Activated CD4-positive, CD25-positive, alpha-beta regulatory T cell (primary cell): ENCODE measurements at places on chromosomes 3 and 15.

DNA sequence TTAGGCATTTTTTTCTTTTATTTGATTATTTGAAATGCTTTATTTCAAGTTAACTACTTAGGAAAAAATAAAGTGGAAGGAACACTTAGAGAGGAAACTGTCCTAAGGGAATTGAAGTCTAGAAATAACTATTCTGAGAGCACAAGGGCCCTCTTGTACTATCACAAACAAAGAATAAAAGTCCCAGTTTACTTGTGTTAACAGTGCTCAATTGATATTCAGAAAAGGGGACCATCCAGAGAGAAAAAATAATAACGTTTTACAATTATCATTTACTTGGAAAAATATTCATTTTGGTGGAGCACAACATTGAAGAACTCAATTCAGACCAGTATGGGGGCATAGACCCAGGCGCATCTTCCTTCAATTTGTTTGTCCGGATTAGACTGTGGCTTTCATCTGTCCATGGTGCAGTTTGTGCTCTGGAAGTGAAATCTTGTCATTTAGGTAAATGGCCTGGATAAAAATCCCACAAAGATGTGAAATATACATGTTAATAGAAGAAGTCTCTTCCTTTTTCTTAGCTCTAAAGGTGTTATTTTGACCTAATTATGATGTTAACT is 54.5 kb upstream of the SAMMSON start:
- no peak for DNase-seq

GRCh38 chr15:42404461-42405235 is 45.3 kb downstream of the CAPN3 start:
- no peak for DNase-seq

DNA sequence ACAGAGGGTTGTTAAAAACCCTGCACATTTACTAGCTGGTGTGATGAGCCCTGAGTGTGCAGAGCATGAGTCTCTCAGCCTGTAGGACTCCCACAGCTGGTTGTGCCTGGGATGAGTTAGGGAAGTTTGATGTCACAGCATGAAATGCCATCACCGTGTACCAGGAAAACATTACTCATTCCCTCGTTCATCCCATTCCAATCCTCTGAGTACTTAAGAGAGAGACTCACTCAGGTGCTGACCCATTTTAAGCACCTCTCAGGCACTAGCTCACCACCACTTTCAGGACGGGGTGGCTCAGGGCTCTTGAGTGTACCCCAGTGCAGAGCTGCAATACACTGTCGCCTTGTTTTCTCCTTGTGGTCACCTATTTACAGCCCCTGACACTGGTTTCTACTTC is 18.7 kb downstream of the MGLL start:
- no peak for DNase-seq

- no peak for DNase-seq
These were observed 26.9 kb downstream of the MAP1A start for GRCh38 chr15:43544266-43544665.

- DNase-seq = no peak
These were observed 860.0 kb upstream of the NR2F2 start for GRCh38 chr15:95470529-95470928.

DNA sequence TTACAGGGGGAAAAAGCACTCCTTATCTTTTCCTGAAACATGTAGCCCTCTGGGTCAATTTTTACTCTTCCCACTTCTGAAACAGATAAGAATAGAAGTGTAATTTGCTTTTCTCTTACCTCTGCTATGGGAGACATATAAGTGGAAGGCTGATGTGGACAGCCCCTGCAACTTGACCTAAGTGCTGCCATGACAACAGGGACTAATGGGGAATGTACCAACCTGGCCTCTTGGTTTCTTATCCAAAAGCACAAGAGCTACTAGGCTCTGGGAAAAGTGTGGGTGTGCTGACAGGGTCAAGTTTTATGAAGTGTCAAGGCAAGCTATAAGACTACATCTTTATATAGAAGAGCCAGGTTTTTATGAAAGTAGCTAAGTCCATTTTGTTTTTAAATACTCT is 1246.5 kb downstream of the OTOL1 start:
- DNase-seq = no peak

DNA sequence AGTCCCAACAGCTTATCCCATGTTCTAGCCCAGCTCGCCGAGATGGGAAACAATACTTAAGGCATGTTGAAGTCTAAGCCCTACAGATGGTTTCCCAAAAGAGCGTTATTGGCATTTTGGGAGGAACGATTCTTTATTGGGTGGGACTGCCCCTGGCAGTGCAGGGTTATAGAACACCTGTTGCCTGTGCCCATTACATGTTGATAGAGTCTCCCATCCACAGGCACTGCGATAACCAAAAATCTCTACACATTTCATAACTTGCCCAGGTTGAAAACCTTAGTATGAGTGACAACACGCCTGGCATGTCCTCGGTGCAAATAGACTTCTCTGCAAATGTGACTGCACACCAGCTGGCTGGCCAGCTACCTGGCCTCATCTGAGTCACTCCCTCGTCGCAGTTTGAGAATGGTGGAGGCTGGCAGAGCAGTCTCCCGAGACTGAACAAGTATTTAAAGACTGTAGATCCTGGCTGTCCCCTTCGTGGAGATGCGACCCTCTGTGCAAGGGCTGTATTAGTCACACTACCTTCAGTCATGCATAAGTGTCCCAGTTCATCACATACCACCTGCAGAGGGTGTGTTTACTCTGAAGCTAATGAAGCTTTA is 18.7 kb downstream of the ZNF80 start:
- DNase-seq = no peak
